ENCODE measurements at places on chromosomes 2 and 18. TPM values are rescaled to one million over a fixed set of nuclear protein-coding genes. Genes with fewer than 3 reads are reported as not detected.
A peak's percentile ranks its signal among the peaks of the same experiment; 100 is the strongest.

- no peak for DNase-seq
Observed at GRCh38 chr2:191315365-191315752, 70.2 kb downstream of the MYO1B start.

GRCh38 chr2:193561054-193561453, 1366.3 kb upstream of the TMEFF2 start:
- no peak for DNase-seq

DNA sequence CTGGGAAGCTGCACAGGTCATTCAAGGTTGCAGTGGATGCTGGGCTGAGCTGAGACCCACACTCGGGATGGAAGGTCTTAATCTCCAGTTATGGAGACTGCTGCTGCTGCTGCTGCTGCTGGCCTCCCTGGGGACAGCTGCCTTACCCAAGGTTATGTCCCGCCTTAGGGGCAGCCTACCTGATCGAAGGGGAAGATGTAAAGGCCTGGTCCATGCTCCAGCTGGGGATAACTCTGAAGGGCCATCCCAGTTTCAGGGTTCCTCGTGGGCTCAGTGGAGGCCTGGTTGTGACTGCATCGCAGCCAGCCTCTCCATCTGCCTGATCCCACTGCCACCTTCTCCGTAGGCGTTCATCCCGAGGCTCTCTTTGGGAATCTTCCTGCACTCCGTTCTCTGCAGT, 33.0 kb downstream of the RHOB start:
- DNase-seq: no peak

DNA sequence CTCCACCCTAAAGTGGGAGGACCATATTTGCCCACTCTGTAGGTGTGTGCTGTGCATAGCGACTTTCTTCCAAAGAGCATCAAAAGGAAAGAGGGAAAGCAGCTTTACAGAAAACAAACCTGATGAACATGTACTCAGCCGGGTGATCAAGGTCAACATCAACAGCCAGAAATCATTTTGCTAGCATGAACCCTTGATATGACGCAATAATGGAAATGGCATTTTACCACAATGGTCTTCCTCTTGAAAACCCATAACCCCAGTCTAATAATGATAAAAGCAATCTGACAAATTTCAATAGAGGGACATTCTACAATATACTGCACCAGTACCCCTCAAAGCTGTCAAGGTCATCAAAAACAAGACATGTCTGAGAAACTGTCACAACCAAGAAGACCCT, 350.2 kb downstream of the FBXO15 start:
- DNase-seq: no peak

DNA sequence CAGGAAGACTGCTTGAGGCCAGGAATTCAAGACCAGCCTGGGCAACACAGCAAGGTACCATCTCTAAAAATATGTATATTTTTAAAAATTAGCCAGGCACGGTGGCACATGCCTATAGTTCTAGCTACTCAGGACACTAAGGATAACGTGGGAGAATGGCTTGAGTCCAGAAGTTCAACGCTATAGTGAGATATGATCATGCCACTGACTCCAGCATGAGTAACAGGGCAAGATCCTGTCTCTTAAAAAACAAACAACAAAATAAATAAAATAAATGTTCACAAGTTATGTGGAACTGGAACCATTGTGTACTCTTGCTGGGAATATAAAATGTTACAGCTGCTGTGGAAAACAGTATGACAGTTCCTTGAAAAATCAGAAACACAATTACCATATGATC, 47.2 kb downstream of the USP34 start:
- DNase-seq: no peak

GRCh38 chr2:196295005-196295404, 123.6 kb upstream of the STK17B start:
- DNase-seq: no peak

DNA sequence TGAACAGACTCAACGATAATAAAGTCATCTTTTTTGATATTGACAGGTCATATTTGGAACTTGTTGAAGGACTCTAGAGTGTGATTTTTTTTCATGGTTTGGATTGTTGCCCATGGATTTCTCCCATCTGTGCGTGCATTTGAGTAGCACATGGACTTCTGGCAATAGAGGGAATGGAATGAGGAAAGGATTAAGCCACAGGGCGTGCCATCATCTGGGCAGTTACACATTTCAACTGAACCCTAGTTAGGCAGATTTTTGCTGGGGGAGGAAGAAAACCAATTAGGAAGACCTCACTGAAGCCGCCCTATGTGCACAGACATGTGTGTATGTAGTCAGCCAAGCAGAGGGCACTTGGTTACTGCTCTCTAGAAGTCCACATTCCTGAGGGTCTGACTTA, 72.6 kb downstream of the TPGS2 start:
- no peak for DNase-seq

DNA sequence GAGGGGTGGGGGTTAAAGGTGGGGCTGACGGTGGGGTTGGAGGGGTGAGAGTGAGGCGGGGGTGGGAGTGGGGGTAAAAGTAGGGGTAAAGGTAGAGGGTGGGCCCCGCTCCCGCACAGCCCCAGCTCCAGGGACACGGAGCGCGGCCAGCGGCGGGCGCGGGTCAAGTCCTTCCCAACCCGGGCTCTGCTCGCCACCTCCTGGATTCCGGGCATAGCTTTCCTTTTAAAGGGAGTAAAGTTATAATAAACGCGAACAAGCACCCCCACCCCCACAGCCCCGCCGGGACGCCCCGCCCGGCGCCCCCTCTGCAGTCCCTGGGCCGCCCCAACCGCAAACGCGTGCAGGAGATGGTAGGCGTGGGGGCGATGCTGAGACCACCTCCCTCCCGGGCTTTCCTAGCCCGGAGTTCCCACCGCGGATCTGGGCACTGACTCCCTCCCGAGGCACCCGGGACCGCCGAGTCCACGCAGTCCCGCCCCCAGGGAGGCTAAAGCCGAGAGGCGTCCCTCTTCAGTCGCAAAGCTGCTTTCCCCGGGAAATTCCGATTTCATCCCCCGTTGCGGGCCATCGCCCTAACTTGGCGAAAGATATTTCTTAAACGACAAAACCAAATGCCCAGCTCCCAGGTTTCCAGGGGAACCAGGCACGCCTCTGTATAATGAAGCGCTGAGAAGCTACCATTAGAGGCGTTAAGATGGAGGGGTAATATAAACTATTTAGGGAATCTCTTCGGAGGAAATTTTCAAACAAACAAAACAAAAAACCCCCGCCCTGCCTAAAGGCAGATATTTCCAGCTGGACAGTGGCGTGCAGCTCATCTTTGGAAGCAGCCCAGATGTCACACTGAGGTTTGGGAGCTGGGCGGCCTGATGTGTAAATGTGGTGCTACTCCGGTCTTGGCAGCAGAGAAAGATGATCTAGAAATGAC, at the start of gene LIMS2:
LIMS2 (minus strand) TSS at position 200 of the 931 bp plus-strand sequence. CDS start 506 bp downstream, outside the sequence.
- peak; percentile 77 for DNase-seq

GRCh38 chr2:16044946-16045456, 104.7 kb downstream of the MYCN start:
- DNase-seq: no peak

DNA sequence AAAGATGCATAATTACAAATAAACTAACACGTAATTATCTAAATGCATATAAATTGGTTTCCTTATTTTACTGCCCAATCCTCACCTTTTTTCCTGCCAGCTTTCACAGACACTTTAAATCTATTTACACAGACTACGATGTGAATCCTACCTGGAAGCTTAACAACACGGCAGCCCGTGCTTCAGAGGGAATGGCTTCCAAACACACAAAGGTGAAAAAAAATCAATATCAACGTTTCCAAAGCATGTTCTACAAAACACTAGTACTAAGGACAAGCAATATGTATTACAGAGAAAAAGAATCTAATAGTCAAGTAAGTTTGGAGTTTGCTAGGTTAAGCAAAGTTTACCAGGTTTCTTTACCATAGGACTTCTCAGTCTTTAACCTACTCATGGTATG, 4.4 kb downstream of the MAP4K3 start:
- DNase-seq: no peak

- DNase-seq: no peak
Observed at GRCh38 chr18:80232710-80233109, 14.6 kb downstream of the PARD6G start.

DNA sequence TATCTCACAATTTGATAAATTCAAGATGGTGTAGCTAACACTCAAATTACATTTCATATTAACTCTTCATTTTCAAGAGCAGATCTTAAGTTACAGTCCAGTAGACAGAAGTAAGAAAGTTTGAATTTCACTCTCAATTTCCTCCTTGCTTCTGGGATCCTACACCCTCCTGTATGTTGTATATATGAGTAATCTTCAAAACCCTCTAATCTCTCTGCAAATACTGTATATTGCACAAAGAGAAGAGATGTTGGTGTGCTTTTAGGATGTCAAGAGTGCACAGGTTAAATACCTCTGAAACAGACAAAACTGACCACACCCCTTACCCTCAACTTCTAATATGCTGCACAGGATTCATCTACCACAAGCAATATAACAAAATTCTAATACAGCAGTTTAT, 6.7 kb downstream of the CHST9 start:
- DNase-seq: no peak

- no peak for DNase-seq
Observed at GRCh38 chr18:56021809-56022195, 433.8 kb upstream of the TCF4 start.

DNA sequence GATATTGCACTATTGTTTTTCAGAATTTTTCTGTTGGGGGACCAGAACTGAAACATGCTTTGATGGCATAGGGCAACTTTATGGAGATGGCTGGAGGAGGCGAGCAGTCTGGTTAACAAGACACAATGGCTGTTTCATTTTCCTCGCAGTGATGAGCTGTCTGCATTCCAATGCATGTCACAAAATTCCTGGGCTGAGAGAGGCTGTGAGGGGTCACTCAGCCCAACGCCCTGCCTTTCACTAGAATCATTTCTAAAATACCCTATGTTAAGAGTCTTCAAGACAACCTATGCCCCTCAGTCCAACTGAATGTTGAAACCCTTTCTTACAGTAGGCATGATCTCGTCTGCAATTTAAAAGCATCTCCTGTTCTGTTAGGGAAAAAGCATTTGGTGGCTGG, 1090.0 kb downstream of the BCL11A start:
- peak; percentile 76 for DNase-seq

DNA sequence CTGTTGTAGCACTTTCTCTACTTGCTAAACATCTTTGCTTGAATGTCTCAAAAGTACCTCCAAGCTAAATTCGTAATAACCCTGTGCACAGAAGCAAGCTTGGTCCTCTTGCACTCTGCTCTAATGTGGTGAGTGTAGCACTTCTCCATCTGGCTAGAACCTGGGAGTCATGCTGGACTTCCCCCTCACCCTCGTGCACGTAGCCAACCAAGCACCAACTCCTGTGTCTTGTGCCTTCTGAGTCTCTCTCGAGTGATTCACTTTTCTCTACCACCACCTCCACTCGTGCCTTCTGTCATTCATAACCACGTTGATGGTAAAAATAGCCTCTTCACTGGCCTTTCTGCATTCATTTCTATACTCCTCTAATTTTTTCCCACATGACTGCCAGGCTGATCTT, 91.9 kb upstream of the KCNE4 start:
- no peak for DNase-seq

- no peak for DNase-seq
Observed at GRCh38 chr2:216732334-216732733, 37.0 kb upstream of the IGFBP5 start.

GRCh38 chr18:28890791-28891190, 713.9 kb upstream of the CDH2 start:
- no peak for DNase-seq

- no peak for DNase-seq
Observed at GRCh38 chr2:37833423-37833822, 91.7 kb upstream of the RMDN2 start.

DNA sequence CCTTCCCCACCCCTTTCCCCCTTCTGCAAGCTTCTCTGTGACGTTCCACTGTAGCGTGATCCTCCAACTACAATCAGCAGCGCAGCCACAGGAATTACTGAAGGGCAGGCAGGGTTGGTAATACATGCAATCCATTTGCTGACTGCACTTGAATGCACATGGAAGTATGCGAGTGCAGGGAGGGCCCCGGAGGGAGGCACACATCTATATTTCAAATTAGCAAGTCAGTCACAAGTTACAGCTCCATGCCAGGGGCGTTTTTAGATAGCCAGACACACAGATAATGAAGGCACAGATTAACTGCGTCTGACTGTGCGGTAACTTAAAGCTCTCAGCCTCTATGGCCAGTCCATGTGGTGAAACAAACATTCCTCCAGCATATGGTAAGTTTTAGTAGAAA, 209.2 kb upstream of the GATA6 start:
- no peak for DNase-seq

DNA sequence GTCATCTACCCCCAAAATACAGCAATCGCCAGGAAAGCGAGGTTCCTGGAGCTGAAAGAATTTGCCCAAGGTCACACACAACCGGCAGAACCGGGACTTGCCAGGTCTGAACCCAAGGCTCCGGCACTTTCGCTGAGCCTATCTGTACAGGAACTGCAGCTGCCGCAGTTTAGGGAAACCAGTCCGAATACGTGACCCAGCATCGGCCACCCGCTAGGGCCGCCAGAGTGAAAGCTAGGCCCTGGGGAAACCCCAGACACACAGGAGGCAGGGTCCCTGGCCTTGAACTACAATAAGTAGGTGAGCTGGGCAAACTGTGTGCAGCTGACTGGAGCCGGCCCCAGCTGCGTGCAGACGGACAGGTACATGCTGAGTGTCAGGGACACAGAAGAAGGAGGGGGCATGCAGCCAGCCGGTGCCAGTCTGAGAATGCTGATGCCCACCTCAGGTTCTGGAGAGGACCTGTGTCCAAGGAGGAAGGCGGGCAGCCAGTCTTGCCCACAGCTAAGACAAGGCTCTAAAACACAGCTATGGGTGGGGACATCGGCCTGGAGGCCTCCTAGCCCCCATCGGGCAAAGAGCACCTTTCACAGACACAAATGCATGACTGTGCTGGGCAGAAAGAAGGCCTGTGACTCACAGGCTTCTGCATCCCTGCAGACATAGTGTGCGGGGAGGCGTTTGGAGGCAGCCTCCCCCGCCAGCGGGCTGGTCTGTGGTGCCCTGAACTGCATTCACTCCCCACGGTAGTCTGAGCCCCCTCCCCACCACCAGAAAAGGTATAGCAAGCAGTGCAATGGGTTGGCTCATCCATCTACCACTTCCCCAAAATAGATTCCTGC, 107.4 kb upstream of the ID2 start:
- DNase-seq: no peak

GRCh38 chr2:239553376-239554000, 152.7 kb upstream of the HDAC4 start:
- DNase-seq: no peak

- no peak for DNase-seq
Observed at GRCh38 chr18:51953521-51953920, 386.5 kb upstream of the DCC start.

Gene TMEM214
- 36.5 TPM for total RNA-seq

Gene BMP10
- not detected for total RNA-seq
